ENCODE measurements at places on chromosomes 5 and 9. TPM values are rescaled to one million over a fixed set of nuclear protein-coding genes. Genes with fewer than 3 reads are reported as not detected.

DNA sequence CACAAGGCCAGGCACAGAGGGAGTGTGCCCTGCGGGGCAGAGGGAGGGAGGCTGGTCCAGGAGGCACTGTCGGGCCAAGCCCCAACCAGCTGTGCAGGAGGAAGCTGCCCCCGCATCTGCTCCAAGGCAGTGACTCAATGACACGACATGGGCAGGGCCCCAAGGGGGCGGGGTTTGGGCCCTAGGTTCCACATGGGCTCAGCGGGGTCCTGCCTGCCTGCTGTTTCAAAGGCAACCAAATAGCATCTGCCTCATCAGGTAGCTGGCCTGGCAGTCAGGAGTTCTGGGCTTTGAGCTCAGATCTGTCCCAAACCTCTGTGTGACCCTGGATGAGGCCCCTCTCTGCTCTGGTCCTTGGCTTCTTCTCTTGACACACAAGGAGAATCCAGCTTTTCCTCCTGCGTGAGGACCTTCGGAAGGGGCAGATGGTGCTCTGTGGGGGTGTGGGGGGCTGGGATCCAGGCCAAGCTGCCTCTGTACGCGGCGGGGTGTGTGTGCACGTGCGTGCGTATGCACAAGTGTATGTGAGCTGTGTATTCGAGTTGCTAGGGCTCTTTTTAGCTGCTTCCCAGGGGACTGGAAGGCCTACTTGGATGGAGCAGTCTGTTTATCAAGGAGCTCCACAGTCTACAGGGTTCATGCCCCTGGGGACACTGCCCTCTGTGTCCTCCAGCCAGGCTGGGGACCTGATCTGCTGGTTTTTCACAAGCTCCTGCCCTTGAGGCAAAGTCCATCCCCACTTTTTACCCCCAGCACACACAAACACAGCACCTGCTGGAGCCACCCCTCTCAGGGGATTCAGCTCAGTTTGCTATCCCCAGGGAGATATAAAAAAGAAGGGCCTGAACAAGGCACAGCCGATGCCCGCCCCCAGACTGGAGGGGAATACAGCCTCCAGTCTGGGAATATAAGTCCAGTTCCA is 138.9 kb downstream of the RGS3 start:
- H3K27ac ChIP-seq = peak overlapping the region; percentile 36
- peak; percentile 78 for DNase-seq
- peaks cover 32% of the 10 kb centered on the region for H3K4me1 ChIP-seq

DNA sequence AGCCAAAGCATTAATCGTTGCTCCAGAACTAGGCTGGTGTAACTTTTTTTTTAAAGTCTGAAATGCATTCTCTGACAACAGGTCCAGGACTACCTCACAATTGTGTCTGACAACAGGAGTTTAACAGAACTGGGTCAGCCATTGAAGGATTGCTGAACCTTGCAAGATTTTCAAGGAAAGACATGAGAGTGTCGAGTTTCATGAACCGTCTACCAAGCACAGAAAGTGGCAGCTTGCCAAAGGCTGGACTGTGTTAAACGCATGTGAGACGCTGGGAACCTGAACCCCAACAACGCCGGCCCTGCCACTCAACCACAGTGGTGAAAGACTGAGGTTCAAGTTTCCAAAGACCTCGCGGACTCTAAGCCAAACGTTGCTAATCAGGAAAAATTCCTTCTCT is 79.1 kb downstream of the LHFPL2 start:
- no peak overlapping the region for H3K27ac ChIP-seq
- peak; percentile 70 for DNase-seq
- peaks cover 30% of the 10 kb centered on the region for H3K4me1 ChIP-seq

The C8G gene
- 2.2 TPM for total RNA-seq

The RNF183 gene
- not detected for total RNA-seq

The TMCO6 gene
- 12.3 TPM for total RNA-seq

GRCh38 chr5:9502050-9502834 is 43.6 kb downstream of the SEMA5A start:
- no peaks in the 10 kb centered on the region for H3K4me1 ChIP-seq
- H3K4me3 ChIP-seq = no peak overlapping the region
- no peaks in the 10 kb centered on the region for H3K27me3 ChIP-seq
- DNase-seq = no peak
- no peak overlapping the region for H3K27ac ChIP-seq

DNA sequence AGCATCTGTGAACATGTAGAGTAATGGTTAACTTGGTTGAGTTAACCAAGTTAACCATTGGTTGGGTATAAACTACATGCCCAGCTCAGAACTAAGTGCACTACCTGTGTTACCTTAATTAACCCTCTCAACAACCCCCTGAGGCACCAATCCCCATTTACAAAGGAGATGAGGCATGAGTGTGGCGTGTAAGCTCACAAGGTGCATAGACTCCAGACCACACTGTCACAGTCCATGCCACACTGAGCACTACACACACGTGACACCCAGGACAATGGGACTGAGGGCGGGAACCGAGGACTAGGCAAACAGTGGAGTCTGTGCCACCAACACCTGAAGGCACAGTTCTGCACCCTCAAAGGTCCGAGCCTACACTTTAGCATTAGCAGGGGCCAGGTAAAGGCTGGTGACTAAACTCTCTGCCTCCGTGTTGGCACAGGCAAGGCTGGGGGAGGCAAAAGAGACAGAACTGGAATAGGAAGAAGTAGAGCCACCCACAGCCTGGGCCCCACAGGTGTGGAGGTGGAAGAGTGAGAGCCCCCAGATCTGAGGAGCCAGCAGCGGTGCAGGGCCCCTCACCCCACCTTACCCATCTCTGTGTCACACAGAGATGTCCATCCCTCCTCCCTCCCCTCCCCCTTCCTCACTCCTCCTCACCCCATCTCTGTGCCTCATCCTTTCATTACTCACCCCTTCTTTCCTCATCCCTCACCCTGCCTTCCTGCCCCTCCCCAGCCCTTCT is 2.2 kb upstream of the DNAJB5 start:
- no peak overlapping the region for H3K4me3 ChIP-seq
- H3K27ac ChIP-seq = no peak overlapping the region
- H3K27me3 ChIP-seq = no peaks in the 10 kb centered on the region
- no peak for DNase-seq
- peaks cover 18% of the 10 kb centered on the region for H3K4me1 ChIP-seq

- no peak overlapping the region for H3K27ac ChIP-seq
- H3K27me3 ChIP-seq = no peaks in the 10 kb centered on the region
- DNase-seq = no peak
- H3K4me3 ChIP-seq = no peak overlapping the region
- H3K36me3 ChIP-seq = no peaks in the 10 kb centered on the region
Observed at GRCh38 chr5:146185161-146185560, 2.7 kb upstream of the LARS1 start.

DNA sequence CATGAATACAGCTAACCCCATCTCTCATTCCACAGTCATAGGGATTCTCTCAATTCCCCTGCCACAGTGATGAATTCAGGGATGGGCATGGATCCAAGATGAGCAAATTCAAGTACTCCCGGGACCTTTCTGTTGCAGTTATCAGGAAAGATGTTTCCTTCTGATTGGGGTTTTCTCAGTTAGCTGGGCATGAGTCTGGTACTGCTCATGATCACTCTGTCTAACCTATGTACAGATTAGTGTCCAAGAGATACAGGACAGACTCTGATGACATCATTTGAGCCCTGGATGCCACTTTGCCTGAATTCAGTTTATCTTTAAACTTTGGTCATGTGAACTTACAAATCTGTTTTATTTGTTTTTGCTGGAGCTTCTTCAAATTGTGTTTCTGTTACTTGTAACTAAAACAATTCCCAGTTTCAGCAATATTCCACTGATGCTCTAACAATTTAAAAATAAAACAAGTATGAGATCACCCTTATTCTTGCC is 257.7 kb upstream of the KLF9 start:
- H3K36me3 ChIP-seq = no peaks in the 10 kb centered on the region
- no peaks in the 10 kb centered on the region for H3K27me3 ChIP-seq
- no peak for DNase-seq
- H3K4me1 ChIP-seq = no peaks in the 10 kb centered on the region

DNA sequence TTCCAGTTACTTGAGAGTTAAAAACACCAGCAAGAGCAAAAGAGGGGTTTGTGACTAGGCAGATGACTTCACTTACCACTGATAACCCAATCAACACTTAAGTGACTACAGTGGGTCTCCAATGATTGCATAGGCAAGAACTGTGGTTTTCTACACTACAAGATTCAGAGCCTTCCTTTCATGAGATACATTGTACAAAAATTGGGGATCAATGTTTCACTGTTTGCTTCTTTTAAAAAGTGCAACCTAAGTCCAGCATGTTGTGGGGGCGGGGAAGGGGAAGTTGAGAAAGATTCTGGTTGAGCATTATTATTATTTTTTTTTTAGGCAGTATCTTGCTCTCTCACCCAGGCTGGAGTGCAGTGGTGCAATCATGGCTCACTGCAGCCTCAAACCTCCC is 3.6 kb downstream of the IQGAP2 start:
- H3K27ac ChIP-seq = no peak overlapping the region
- peak; percentile 50 for DNase-seq
- peaks cover 26% of the 10 kb centered on the region for H3K4me1 ChIP-seq
- H3K36me3 ChIP-seq = no peaks in the 10 kb centered on the region

The PMPCA gene
- total RNA-seq = 43.2 TPM

Measured in lower lobe of right lung (tissue), 2 donors.